Fibroblast of skin of right biceps (primary cell): ENCODE measurements at places on chromosomes 12 and 14.

DNA sequence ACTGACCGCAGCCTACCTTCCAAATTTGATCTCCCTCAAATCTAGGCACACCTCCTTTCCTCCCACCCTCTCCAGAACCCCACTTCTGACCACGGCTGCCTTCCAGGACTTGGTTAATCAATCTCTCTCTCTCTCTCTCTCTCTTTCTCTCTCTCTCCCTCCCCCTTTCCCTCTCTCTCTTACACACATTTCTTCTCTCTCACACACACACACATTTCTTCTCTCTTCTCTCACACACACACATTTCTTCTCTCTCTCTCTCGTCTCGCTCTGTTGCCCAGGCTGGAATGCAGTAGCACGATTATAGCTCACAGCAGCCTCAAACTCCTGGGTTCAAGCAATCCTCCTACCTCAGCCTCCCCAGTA, 521 bp upstream of the GMFB start:
- DNase-seq = no peak

DNA sequence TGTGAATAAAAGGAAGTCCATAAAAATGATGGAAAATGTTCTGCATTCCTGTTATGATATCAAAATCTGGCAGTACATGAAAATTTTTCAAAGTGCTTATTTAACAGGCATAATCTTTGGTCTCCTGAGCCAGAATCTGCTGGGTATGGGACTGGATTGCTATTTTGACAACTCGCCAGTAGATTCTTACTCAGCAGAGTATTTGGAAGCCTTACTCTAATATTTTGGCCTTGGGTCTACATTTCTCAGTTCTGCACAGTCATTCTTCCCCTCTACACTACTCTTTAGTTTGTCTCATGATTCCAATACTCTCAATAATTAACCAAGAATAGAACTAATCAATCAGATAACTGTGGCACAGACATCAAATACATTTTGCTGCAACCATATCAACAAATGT, 1.1 kb upstream of the SLCO1B1 start:
- no peak for DNase-seq

DNA sequence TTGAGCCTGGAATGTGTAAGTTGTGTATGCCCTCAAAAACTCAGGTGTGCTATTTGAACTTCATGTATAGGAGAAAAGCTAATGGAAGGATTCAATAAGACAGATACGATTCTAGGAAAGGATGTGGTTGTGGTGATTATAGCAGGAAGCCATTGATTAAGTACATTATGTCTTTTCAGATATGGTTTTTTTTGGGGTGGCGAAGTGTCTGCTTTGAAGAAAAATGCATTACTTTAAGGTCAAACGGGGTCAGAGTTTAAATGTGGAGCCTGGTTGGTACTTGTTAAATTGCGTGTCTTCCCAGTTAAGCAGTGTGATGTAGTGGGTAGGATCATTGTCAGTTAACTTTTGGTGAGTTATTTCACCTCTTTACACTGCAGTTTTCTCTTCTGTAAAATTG, 13.0 kb upstream of the NUP107 start:
- DNase-seq = no peak

DNA sequence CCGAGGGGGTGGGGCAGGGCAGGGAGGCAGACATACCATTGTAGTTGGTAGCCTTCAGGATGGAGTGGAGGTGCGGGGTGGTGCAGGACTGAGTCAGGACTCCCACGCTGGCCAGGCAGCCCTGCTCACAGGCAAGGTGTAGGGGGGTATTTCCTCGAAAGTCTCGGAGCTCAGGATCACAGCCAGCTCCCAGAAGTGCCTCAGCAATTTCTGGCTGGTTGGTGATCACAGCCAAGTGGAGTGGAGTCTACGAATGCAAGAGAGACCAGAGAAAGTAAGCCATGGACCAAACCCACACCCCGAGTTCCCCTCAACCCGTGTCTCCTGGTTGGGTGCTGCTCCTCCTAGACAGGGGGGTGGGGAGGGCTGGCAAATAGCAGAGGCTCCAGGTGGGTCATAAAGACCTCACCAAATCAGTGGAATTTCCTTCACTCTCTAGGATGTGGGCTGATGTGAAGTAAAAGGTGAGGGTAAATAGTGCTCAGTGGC, 1.4 kb downstream of the NFKBIA start:
- no peak for DNase-seq

DNA sequence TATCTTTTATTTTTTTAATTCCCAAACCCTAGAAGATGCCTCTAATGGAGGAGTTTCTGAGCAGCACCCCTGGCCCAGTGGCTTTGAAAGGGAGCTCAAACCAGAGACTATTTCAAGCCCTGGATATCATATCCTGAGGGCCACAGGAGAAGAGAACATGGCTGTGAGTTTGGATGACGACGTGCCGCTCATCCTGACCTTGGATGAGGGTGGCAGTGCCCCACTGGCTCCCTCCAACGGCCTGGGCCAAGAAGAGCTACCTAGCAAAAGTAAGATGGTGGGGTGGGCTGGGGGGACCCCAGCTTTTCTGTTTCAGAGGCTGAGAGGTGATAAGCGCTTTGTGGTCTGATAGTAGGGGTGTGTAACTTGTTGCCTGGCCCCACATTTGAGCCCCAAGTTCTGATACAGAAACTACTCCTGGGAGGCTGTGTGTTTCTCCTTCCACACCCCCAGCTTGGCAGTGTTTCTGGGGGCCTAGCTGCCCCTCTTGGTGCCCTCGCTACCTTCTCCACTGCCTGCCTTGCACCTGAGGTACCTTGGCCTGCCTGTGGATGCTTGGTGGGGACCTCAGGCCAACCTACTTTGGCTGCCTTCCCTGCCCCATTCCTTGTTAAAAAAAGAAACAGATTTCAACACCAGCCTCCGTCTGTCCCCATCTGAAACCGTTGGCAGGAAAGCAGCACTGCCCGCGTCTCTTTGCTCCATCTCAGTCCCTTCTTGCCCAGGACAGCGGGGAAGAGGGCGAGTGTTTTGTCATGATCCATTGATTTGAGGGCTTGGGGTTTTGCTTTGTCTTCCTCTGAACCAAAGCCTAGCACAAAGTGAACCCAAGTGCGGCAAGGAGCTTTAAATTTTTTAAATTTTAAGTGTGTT, 5.7 kb downstream of the TPCN1 start:
- no peak for DNase-seq

GRCh38 chr12:96112733-96113132, 77.3 kb upstream of the LTA4H start:
- DNase-seq = no peak

GRCh38 chr12:98612696-98613334, 19.3 kb downstream of the SLC25A3 start:
- no peak for DNase-seq

GRCh38 chr14:68506021-68506644, 286.7 kb downstream of the ZFP36L1 start:
- DNase-seq = peak; percentile 94

DNA sequence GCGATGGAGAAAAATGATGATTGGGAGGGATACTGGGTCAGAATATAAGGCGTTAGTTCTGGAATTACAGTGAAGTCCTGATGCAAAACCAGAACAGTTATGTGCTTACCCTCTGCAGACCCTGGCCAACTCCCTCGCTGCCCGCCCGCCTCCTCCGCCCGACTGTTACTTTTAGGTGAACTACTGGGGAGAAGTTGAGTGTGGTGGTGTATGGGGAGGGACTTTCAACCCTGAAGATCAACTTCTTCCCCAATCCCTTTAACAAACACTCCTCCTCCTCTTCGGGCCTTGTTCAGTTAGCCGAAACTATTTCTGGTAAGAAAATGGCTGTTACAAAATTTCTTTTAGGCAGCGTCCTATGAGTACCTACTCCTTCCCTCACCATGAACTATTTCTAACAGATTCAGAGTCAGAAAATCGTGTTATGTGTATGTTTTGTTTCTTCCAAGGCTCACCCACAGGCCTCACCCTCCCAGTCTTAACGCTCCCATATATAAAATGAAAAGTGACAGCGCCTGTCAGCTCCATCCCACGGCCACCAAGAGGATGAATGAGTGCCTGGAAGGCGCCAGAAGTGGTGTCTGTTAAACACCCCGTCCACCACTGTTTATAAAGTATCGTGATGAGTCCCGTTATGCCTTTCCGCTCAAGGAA, 1.3 kb downstream of the FBXO33 start:
- peak; percentile 22 for DNase-seq
